ENCODE measurements at places on chromosomes 16 and 17. TPM values are rescaled to one million over a fixed set of nuclear protein-coding genes. Genes with fewer than 3 reads are reported as not detected.

DNA sequence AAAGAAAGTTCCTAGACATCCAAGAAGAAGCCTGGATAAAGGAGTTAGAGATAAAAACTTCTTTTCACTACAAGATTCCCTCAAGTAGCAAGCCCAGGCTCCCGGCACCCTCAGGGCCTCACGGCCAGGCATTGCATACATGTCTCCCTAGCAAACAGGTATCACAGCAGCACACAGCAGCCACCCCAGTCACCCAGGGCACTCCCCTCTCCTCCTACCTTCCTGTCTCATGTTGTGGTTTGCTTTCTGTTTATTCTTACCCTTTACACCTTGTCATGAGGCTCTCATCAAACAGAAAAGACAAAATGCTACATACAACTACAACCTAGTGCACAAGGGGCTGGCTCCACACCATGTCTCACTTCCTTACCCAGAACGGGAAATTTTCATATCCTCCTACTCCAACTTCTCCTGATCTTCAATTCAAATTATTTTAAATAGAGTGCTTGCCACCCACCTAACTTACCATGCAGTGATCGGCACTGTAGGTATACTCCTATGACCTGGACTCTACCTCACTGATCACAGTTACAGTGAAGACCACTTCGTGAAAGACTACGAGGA, 42.7 kb downstream of the XPO6 start:
- no peak overlapping the region for H3K27ac ChIP-seq
- no peak for DNase-seq
- H3K36me3 ChIP-seq: no peaks in the 10 kb centered on the region
- H3K27me3 ChIP-seq: no peaks in the 10 kb centered on the region
- no peaks in the 10 kb centered on the region for H3K4me1 ChIP-seq

GRCh38 chr17:41571561-41572434, at the start of gene KRT9:
Gene KRT9 (minus strand): TSS chr17:41572059. CDS start chr17:41571992, 67 bp downstream.
- H3K27ac ChIP-seq: no peak within 1 kb of the TSS
- H3K36me3 ChIP-seq: no peaks in the 10 kb centered on the region
- H3K4me3 ChIP-seq: no peak within 1 kb of the TSS
- no peaks in the 10 kb centered on the region for H3K27me3 ChIP-seq
- DNase-seq: no peak

- H3K27ac ChIP-seq: no peak overlapping the region
- H3K4me1 ChIP-seq: no peaks in the 10 kb centered on the region
- H3K4me3 ChIP-seq: no peak overlapping the region
- H3K36me3 ChIP-seq: no peaks in the 10 kb centered on the region
- H3K27me3 ChIP-seq: no peaks in the 10 kb centered on the region
Measured at GRCh38 chr17:9926150-9926804, 21.2 kb upstream of the RCVRN start.

GRCh38 chr16:27441276-27441675, 39.3 kb downstream of the IL21R start:
- H3K27ac ChIP-seq: no peak overlapping the region
- no peak for DNase-seq
- H3K4me1 ChIP-seq: no peaks in the 10 kb centered on the region
- no peaks in the 10 kb centered on the region for H3K27me3 ChIP-seq

GRCh38 chr16:81319221-81319912, 4.6 kb downstream of the GAN start:
- no peaks in the 10 kb centered on the region for H3K36me3 ChIP-seq
- peaks cover 7% of the 10 kb centered on the region for H3K4me1 ChIP-seq
- no peak for DNase-seq
- no peak overlapping the region for H3K4me3 ChIP-seq

Gene MYCBPAP
- 3.8 TPM for total RNA-seq

Gene GPR179
- total RNA-seq: not detected

Gene CDYL2
- total RNA-seq: 7.3 TPM

Gene PRR29
- 0.29 TPM for total RNA-seq

Measured in uterus (tissue), 4 donors.